ENCODE measurements at places on chromosomes 6 and 20. TPM values are rescaled to one million over a fixed set of nuclear protein-coding genes. Genes with fewer than 3 reads are reported as not detected.

- DNase-seq, result no peak
Observed at GRCh38 chr6:1652842-1653241, 43.1 kb downstream of the FOXC1 start.

DNA sequence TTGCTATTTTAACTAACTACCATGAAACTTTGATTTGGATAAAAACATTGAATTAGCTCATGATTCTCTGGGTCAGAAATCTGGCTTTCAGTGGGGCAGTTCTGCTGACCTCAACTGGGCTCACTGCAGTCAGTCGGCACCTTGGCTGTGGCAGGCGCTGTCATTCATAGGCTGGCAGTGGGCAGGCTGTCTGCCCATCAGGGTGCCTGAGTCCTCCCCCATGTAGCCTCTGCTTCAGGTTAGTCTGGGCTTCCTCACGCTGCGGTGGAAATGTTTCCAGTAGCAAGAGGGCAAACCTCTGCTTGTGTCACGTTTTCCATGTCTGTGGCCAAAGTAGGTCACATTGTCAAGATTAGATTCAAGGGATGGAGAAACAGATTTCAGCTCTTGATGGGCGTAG, 251.0 kb upstream of the TCF21 start:
- no peak for DNase-seq

CCN5 gene
- 39.7 TPM for total RNA-seq

C20orf144 gene
- not detected for total RNA-seq

All from Caki2 (cell line).